PC-3 (cell line): ENCODE measurements at places on chromosomes 4 and X. TPM values are rescaled to one million over a fixed set of nuclear protein-coding genes. Genes with fewer than 3 reads are reported as not detected.

DNA sequence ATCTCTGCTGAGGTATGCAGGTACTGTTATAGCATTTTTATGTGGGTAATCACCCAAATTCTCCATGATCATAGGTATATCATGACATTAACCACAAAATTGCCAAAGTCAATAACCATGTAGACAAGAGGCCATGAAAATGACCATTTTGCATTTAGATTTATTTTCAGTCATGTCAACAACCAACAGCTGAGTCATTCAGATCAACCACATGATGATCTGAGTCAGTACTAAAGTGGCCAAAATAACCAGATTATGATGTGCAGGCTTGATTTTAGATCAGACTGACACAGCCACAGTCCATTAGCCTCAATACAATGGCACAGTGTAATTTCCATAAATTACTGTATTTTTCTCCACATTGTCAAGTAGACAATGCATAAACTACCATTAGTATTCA, 240.5 kb downstream of the GRIA3 start:
- peak; percentile 91 for DNase-seq

DNA sequence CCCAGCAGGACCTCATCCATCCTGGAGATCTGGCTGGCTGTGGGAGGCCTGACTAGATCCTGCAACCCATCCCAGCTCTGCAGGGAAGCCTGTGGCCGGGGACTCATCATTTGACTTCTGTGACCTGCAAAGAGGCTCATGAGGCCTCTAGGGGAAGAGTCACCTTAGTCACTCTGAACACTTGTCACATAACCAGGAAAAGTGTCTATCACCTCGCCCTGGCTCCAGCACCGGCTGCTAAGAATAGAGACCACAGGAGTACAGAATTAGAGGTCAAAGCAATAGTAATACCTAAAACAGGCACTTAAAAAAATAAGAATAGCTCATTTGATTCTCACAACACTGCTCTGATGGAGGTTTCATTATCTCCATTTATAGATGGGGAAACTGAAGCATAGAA, 3.8 kb upstream of the NSG1 start:
- no peak for DNase-seq

DNA sequence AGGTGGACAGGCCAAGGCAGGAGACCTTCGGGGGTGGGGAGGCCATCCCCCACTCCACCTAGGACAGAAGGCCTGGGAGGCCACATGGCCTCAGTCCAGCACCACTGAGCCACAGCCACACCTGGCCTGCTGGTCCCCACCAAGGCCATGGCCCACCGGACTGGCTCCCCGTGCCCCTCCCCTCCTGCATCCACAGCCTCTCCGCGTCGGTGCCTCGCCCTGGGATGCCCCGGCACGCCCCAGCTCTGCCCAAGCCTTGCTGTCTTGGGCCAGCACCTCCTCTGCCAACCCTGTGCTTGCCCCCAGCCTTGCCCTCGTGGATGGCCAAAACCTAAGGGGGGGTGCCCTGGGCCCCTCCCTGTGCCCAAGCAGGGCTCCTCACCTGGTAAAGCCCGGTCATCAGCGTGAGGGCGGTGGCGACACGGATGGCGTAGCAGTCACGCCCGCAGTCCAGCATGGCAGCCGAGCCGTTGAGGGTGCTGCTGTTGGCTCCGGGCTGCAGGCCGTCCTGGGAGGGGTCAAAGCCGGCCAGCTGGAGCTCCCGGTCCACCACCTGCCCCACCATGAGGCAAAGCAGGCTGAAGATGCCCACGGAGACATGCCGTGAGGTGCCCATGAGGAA, 2.3 kb downstream of the SLC26A1 start:
- no peak for DNase-seq

DNA sequence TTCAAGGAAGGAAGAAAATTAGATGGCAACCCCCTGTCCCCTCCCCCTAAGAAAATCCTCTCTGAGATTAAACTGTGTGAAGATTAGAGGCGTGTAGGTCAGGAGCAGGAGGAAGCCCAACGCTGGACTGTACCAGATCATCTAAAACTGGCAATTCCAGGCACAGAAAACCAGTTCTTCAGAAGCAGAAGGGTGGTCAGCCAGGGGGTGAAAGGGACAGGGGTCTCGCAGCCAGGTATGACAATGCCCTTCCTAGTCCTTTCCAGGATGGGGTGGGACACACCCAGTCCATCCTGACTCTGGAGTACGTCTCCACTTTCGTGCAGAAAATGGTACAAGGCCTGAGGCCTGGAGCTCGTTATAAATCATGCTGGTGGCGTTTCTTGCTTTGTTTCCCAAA, 3.3 kb upstream of the RHOH start:
- DNase-seq, result no peak

VSIG1 gene
- total RNA-seq, result 0.84 and 4.8 TPM in 2 replicates

CT83 gene
- not detected in 2 replicates for total RNA-seq

DSPP gene
- 0.04 TPM in 1 of 2 replicates, not detected in the other for total RNA-seq

IL13RA2 gene
- total RNA-seq, result 3.4 and 8.1 TPM in 2 replicates
